Lung (tissue), 17 donors: ENCODE measurements at places on chromosomes 6 and 20. TPM values are rescaled to one million over a fixed set of nuclear protein-coding genes. Genes with fewer than 3 reads are reported as not detected.
A peak's percentile ranks its signal among the peaks of the same experiment; 100 is the strongest.

Gene PEX7
- 9.5 TPM for polyA plus RNA-seq

GRCh38 chr20:47566269-47566668 lies 64.6 kb downstream of the NCOA3 start:
- DNase-seq, result no peak

- no peak for DNase-seq
Measured at GRCh38 chr6:163536770-163537169, 122.3 kb downstream of the QKI start.

DNA sequence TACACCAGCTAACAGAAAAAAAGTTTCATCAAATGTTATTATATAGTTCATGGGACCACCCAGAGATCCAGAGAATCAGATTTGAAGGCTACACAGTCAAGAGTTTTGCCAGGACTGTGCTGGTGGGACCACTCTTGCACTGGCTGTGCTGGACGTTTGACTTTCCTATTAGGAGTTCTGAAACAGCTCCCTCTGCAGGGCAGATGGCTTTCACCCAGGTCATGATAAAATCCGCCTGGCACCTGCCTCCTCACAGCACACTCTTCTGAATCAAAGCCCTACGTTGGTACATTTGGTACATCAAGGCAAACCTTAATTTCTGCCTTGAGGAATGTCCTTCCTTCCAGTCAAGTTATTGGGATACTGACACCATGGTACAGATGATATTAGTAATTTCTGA lies 302.1 kb downstream of the ZNF217 start:
- no peak for DNase-seq

DNA sequence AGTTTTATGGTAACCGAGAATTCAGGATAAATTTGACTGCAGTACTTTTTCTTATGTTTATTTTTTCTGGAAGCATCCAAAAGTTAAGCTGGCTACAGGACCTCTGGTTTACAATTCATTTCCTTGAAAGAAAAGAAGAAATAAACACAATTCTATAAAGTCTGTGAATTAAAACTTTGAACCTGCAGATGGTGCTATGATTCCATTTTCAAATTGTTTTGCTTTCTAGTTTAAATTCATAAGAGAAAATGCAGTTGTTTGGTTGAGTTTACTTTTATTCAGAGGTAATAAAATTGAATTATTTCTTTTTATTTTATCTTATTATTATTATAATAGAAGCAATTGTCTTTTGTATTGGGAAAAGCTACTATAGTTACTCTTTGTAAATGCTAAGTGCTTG lies 1.8 kb upstream of the VIP start:
- peak; percentile 4 for DNase-seq

DNA sequence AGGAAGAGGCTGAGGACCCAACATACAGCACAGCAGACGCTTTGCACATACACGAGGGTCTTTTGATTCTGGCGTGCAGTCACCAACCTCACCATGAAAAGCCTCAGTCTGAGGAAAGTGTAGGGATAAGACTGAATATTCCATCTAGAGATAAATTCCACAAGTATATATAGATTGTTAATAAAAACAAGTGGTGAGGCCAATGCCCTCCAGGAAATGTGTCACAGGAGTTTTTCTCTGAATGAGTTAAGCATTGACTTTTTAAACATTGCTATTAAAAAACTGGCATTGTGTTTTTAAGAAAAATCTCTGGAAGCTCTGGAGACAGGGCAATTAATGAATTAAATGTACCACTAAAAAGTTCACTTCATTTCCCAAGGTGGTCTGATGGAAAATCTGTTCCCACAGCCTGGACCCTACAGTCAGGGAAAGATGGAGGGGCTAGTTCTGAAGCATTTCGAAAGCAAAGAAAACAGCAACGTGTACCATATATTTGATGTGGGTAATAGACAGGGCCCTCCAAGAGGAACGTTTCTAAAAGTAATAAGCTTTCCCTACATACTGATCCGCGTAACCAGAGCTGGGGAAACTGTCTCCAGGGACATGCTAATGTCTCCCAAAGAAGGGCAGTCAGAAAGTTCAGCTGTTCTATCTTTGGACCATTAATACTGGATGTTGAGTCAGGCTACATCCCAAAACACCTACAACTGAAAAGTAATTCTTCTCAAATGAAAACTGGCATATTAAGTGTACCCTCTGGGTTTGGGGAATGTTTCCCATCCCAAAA lies 301.1 kb downstream of the FOXC1 start:
- no peak for DNase-seq
